Peyer's patch (tissue), 4 donors: ENCODE measurements at places on chromosomes 7 and 10. TPM values are rescaled to one million over a fixed set of nuclear protein-coding genes. Genes with fewer than 3 reads are reported as not detected.
A peak's percentile ranks its signal among the peaks of the same experiment; 100 is the strongest.

DNA sequence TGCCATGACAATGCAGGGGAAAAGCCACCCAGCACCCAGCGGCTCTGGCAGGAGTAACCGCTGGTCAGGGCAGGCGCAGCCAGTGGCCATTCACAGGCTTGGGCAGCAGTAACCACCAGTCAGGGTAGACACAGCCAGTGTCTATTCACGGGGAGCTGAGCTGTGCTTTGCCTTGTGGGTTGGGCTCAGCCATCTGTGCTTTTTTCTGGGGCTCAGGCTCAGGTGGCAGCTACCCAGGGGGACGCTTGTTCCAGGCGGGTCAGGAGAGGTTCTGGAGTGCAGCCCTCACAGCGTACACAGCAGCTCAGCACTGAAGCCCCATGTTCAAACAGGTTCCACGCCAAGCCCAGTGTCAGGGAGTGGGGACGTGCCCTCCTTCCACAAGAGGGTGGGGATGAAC is 28.5 kb downstream of the FOXL3 start:
- H3K4me1 ChIP-seq: peaks cover 7% of the 10 kb centered on the region
- H3K27me3 ChIP-seq: no peaks in the 10 kb centered on the region
- H3K27ac ChIP-seq: peak overlapping the region; percentile 88
- no peak for DNase-seq

- H3K4me1 ChIP-seq: no peaks in the 10 kb centered on the region
- H3K36me3 ChIP-seq: no peaks in the 10 kb centered on the region
- H3K27ac ChIP-seq: no peak overlapping the region
- no peaks in the 10 kb centered on the region for H3K27me3 ChIP-seq
Observed at GRCh38 chr7:53101026-53101425, 65.6 kb downstream of the POM121L12 start.

GRCh38 chr10:21130108-21130507 is 233.0 kb upstream of the NEBL start:
- no peak overlapping the region for H3K27ac ChIP-seq
- H3K27me3 ChIP-seq: no peaks in the 10 kb centered on the region
- H3K4me3 ChIP-seq: no peak overlapping the region
- no peaks in the 10 kb centered on the region for H3K36me3 ChIP-seq
- no peaks in the 10 kb centered on the region for H3K4me1 ChIP-seq
- no peak for DNase-seq

The EIF3B gene
- 86.3 TPM for total RNA-seq

- no peak for DNase-seq
- H3K4me3 ChIP-seq: no peak overlapping the region
- no peak overlapping the region for H3K27ac ChIP-seq
Observed at GRCh38 chr10:124450783-124451057, 885 bp upstream of the NKX1-2 start.

GRCh38 chr7:3310884-3311283 is 9.8 kb downstream of the SDK1 start:
- H3K4me3 ChIP-seq: no peak overlapping the region
- H3K27me3 ChIP-seq: no peaks in the 10 kb centered on the region
- no peaks in the 10 kb centered on the region for H3K36me3 ChIP-seq
- DNase-seq: no peak
- H3K27ac ChIP-seq: no peak overlapping the region

The DNAJB6 gene
- total RNA-seq: 47.1 TPM

The CPVL gene
- total RNA-seq: 9.8 TPM

The RBP3 gene
- total RNA-seq: not detected

The BET1 gene
- total RNA-seq: 29.8 TPM

The KCP gene
- 3.3 TPM for total RNA-seq

GRCh38 chr10:75375838-75376237 is 25.7 kb downstream of the ZNF503 start:
- no peak overlapping the region for H3K4me3 ChIP-seq
- no peaks in the 10 kb centered on the region for H3K4me1 ChIP-seq
- no peak for DNase-seq
- H3K36me3 ChIP-seq: no peaks in the 10 kb centered on the region
- H3K27ac ChIP-seq: no peak overlapping the region

GRCh38 chr7:95209276-95209675 is 115.1 kb downstream of the PON1 start:
- H3K27ac ChIP-seq: no peak overlapping the region
- H3K36me3 ChIP-seq: no peaks in the 10 kb centered on the region
- H3K27me3 ChIP-seq: no peaks in the 10 kb centered on the region
- DNase-seq: no peak

DNA sequence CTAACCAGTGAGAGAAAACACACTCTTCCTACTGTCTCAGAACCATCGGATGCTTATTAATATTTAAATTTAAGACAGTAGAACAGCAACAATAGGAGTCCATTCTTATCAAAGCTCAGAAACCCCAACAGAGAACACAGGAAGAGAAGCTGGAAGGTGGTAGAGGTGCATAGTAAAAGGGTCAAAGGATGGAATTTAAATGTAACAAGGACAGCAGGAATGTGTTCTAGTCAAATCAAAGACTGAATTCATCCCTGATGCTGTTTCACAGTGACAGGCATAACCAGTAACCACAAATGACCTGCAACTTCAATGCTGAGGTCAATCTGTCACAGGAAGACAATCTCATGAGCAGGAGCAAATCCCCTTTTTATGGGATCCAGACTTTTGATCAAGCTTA is 1259.7 kb downstream of the XPNPEP1 start:
- H3K27ac ChIP-seq: no peak overlapping the region
- no peaks in the 10 kb centered on the region for H3K4me1 ChIP-seq
- H3K36me3 ChIP-seq: no peaks in the 10 kb centered on the region

DNA sequence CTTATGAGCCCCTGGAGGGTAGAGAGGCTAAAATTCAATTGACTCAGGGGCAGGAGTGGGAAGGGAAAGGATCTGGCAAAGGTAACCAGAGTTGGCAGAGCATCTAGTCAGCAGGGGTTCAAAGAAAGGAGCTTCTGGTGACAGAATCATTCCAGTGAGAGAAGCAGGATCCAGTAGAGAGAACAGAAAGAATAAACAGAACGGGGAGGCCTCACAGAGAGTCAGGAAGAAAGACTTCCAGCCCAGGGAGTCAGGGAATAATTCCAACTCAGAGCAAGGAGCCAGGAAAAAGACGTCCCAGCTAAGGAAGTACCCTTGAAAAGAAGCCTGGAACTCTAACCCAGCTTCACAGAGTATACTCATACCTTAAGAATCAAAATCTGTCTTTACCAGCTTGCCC is 66.6 kb upstream of the CPXM2 start:
- H3K4me1 ChIP-seq: no peaks in the 10 kb centered on the region
- H3K4me3 ChIP-seq: no peak overlapping the region
- DNase-seq: no peak
- no peaks in the 10 kb centered on the region for H3K36me3 ChIP-seq
- H3K27me3 ChIP-seq: no peaks in the 10 kb centered on the region

The PRKCQ gene
- total RNA-seq: 2.4 TPM

- H3K27me3 ChIP-seq: no peaks in the 10 kb centered on the region
- no peak for DNase-seq
- peak overlapping the region; percentile 94 for H3K27ac ChIP-seq
- peaks cover 4% of the 10 kb centered on the region for H3K4me1 ChIP-seq
- no peaks in the 10 kb centered on the region for H3K36me3 ChIP-seq
Observed at GRCh38 chr7:55019691-55020465, 1.1 kb downstream of the EGFR start.

The PNLIPRP1 gene
- total RNA-seq: not detected

DNA sequence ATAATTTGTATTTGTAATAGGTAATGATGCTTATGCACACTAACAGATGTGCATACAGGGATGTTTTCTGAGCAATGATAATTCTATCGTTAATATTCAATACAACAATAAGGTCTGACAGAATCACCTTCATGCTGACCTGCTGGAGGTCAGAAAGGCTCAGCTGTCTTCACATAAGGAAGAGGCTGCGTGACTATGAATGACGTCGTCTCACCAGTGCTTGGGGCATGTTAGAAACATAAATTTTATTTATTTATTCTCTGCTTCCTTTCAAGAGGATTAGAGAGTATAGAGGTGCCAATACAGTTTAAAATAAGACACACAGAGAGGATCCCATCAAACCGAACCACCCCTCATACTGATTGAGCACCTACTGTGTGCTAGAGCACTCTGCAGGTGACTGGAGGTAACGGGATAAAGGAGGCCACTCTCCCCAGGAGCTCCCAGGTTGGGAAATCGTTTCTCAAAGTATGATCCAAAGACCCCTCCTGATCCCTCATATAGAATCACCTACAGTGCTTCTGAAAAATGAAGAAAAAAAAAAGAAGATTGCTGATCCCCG is 265.6 kb upstream of the NPVF start:
- no peaks in the 10 kb centered on the region for H3K4me1 ChIP-seq
- H3K4me3 ChIP-seq: no peak overlapping the region
- no peaks in the 10 kb centered on the region for H3K36me3 ChIP-seq
- DNase-seq: no peak
- H3K27ac ChIP-seq: no peak overlapping the region
- no peaks in the 10 kb centered on the region for H3K27me3 ChIP-seq

- H3K4me3 ChIP-seq: no peak overlapping the region
- DNase-seq: no peak
- H3K27me3 ChIP-seq: no peaks in the 10 kb centered on the region
Observed at GRCh38 chr10:43570971-43571370, 3.4 kb downstream of the ZNF239 start.

The DENND10 gene
- total RNA-seq: 48.7 TPM

DNA sequence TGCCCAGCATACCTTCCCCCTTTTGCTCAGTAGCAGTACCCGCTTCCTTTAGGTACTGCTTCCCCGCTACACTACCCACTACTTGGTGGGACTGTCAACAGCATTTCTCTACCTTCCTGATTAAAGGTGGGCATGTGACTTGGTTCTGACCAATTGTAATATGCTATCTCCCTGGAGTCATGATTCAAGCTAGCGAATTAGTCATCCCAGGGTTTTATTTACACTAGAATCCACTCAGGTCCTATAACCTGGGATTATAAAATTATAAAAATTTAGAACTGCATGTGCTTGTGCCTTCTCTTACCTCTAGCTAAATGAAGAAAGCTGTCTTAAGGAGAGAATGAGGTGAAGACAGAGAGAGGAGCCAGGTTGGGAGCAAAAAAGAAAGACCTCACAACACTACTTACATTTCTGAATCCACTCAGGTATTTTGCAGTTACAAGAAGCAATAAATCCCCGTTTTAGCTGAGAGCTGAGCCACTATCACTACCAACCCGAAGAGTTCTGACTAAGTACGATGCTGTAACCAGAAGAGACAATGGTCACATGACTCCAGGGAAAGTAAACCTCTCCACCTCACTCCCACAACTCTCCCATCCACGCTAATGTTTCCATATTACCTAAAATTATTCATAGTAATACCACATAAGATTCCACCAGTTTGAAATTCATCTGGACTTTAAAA is 9.7 kb downstream of the GBX1 start:
- H3K27ac ChIP-seq: no peak overlapping the region
- H3K4me3 ChIP-seq: no peak overlapping the region
- no peak for DNase-seq
- H3K4me1 ChIP-seq: no peaks in the 10 kb centered on the region
- no peaks in the 10 kb centered on the region for H3K27me3 ChIP-seq

GRCh38 chr10:132131581-132132420 is 54.9 kb upstream of the DPYSL4 start:
- no peaks in the 10 kb centered on the region for H3K36me3 ChIP-seq
- no peak overlapping the region for H3K27ac ChIP-seq
- no peak overlapping the region for H3K4me3 ChIP-seq
- no peak for DNase-seq
- no peaks in the 10 kb centered on the region for H3K27me3 ChIP-seq

DNA sequence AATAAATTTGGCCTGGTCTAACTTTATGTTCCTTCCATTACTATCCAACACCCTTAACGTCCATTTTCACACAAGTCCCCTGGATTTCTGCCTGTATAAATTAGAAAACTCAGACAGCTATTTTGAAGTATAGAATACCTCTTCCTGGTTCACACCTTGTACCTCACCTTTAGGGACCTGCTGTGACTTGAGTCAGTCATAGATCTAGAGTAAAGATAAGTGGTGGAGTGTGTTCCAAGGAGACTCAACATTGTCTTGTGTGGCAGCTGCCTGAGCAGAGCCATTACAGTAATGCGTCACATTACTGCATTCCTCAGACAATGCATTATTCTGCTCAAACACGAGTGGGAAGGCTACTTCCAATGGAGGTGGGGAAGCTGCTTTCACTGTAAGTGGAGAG is 513.9 kb downstream of the ADRA2A start:
- no peaks in the 10 kb centered on the region for H3K36me3 ChIP-seq
- H3K27me3 ChIP-seq: no peaks in the 10 kb centered on the region
- H3K4me3 ChIP-seq: no peak overlapping the region

DNA sequence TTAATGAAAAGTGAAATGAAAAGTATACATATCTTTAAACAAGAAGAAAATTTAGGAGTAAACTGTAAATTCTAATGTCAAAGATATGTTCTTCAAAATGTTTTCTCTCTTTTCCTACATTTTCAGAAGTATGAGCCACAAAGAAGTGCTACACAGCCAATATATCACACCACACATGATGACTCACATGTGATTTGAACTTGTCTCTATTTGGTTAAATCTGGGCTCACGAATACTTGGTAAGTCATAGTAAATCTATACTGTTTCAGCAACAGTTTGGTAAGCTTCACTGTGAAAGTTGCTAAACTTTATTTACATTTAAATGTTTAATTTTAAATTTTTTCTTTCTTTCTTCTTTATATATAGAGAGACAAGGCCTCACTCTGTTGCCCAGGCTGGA is 380.6 kb upstream of the IGFBP3 start:
- DNase-seq: no peak
- no peak overlapping the region for H3K4me3 ChIP-seq
- H3K36me3 ChIP-seq: no peaks in the 10 kb centered on the region
- H3K27me3 ChIP-seq: no peaks in the 10 kb centered on the region
- no peaks in the 10 kb centered on the region for H3K4me1 ChIP-seq
- H3K27ac ChIP-seq: no peak overlapping the region

GRCh38 chr10:60479305-60480020 is 89.8 kb upstream of the ANK3 start:
- H3K4me3 ChIP-seq: no peak overlapping the region
- no peak for DNase-seq
- no peaks in the 10 kb centered on the region for H3K27me3 ChIP-seq
